ENCODE measurements at places on chromosomes 3 and 15.

DNA sequence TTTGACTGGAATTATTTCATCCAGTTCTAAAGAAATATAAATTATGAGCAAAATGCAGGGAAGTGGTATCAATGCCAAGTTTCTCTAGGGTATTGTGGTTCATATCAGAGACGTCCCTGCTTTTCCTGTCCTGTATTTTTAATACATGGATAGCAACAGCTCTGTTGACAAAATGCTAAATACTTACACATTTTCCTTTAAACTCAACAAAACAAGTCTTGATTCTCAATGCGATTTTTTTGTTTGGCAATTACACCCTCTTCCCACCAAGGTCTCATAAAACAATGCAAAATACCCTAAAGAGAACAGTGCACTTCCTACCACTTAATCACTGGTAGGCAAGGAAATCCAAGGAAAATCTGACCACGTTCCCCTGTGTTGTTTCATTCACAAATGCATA, 120.0 kb downstream of the DUT start:
- no peak for DNase-seq

DNA sequence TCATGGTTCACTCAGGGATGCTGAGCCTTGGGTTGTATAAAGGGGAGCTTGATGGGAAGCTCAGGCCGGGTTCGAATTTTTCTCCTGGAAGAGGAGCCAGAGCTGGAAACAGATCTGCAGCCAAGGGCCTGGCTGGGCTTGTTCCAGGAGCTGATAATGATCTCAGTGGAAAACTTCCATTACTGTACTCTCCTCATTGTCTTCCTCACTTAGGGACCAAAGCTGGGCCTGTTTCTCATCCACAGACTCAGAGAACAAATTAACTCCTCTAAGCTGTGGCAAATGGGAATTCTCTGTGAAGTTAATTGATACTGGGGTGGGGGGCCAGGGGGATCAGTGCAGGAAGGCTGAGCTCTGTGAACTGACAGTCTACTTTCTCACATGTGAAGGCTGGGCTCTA, 92.0 kb downstream of the PRICKLE2 start:
- DNase-seq, result no peak

DNA sequence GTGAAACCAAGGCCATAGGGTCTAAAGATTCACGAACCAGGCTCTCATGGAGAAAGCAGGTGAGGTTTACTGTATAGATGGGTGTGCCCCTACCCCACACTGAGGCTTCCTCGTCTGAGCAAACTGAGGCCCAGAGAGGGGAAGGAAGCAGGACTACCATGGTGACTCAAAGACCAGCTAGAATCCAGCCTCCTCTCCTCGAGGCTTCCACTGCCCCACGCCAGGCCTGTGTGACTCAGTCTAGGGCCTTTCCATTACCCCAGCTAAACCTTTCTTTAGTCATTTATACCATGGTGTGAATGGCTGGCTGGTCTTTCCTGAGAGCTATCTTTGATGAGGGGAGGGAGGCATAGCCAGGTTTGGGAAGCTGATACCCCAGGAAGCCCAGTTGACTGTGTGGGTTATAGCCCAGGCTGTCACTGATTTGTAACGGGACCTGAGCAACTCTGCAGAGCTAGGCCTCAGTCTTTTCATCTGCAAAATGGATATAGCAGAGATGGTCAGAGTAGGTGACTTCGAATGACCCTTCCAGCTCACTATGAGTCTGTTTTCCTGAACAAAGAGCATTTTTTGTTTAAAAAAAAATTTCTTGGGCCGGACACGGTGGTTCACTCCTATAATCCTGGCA, 3.0 kb upstream of the RHO start:
- DNase-seq, result no peak

- no peak for DNase-seq
Observed at GRCh38 chr15:94239474-94239873, 8.1 kb downstream of the MCTP2 start.

GRCh38 chr15:66964111-66964738, 101.2 kb upstream of the SMAD3 start:
- DNase-seq, result no peak

GRCh38 chr3:8327739-8328138, 173.9 kb upstream of the LMCD1 start:
- no peak for DNase-seq

DNA sequence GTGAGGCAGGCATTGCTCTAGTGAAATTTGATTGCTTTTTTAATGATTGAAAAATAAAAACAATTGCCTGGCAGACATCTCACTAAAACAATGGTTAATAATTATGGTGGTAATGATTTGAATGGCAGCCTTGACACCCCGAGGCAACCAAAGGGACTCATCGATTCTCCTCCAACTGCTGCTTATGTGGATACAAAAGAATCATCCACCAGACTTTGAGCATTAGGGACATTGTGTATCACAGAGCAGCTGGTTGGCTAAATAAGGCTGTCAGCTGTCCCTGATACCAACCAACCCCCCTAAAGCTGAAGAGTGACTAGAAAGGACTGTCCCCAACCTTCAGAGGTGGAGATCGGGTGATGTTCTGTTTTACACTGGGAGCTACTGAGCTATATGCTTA, 1.7 kb upstream of the CD47 start:
- DNase-seq, result no peak

- DNase-seq, result no peak
Observed at GRCh38 chr15:68764090-68764489, 56.6 kb downstream of the ANP32A start.

DNA sequence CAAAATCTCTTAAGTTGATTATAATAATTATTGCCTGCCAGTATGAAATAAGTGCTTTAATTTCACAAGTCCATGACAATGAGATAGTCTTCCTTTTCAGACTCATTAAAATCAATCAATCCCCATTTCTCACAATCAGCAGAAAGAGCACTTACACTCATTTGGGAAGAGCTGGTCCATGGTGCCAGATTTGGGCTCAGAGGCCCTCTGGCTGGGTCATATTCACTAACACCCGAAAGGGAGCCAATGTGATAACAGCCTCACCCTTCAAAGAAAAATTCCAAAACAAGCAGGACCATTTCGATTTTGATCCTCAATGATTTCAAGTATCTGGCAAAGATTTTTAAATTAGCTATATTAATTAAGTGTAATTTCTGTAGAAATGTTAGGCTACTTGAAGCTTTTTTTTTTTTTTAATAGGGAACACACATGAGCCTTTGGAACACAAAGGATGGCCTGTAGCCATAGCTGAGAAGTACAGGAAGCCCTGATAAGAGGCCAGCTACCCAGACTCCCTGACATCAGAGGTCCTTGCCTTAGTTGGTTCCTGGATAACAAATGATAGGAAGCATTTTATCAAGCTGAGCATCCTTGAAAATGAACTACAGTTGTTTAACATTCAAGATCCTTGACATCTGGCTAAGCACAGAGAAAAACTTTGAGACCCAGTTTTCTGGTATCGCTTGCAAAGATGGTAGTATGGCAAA, 17.1 kb downstream of the MCF2L2 start:
- DNase-seq, result no peak

DNA sequence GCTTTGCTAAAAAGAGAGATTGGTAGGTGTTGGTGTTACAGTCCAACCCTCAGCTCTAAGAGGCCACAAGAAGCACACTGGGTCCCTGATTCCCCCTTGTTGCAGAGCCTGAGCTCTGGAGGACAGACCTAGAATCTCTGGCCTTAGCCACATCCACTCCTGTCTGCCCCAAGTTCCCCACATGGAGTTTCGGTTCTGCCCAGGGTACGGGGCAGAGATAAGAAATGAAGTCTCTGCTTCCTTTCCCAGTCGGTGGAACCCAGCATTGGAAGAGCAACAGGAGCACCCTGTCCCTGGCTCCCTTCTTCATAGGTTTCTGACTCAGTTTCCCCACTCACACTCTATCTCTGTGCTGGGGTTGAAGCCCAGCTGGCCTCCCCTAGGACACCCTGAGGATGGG, 13.2 kb downstream of the PRR23E start:
- DNase-seq, result no peak

- DNase-seq, result no peak
Observed at GRCh38 chr3:13016083-13016720, 57.0 kb downstream of the IQSEC1 start.

DNA sequence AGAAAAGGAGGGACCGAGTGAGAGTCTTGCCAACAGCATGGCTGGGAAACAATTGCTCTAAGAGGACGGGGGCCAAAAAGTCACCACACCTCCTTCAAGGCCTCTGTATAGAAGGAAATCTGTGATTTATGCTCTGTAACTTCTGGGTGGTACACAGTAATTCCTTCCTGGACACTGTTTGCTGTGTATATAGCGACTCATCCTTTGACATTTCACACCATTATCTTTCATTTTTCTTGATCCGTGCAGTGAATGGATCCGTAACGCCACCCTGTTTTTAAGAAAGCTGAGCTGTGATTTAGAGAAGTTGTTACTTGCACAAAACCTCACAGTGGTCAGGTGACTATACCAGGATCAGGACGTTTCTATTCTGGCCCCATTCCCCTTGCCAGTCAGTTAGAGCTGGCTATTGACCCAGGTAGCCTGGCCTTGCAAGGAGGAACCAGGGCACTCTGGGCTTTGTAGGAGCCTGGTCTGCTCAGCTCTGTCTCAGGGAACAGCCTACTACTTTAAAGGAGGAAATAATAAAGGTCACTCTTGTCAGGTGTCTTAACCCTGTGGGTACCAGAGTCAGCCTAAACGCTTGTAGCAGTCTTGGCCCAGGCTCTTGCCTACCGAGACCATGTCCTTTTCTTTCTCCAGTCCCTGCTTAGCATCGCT, 86.5 kb upstream of the MYZAP start:
- no peak for DNase-seq

DNA sequence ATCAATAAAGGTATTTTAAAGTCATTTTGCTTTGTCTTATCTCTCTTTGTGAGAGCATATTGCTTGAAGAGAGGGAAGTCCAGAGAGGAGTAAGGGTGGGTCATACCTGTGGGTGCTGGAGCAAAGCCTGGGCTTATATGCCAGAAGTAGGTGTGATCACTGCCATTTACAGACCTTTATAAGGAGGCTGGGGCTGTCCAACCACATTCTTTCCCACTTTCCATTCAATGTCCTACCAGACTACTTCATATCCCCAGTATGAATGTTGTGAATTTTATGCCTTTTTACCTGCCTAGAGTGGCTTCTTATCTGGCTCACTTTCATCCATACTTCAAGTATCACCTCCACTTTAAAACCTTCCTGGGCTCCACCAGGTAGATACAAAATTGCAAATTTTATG, 39.4 kb upstream of the ST6GAL1 start:
- no peak for DNase-seq

DNA sequence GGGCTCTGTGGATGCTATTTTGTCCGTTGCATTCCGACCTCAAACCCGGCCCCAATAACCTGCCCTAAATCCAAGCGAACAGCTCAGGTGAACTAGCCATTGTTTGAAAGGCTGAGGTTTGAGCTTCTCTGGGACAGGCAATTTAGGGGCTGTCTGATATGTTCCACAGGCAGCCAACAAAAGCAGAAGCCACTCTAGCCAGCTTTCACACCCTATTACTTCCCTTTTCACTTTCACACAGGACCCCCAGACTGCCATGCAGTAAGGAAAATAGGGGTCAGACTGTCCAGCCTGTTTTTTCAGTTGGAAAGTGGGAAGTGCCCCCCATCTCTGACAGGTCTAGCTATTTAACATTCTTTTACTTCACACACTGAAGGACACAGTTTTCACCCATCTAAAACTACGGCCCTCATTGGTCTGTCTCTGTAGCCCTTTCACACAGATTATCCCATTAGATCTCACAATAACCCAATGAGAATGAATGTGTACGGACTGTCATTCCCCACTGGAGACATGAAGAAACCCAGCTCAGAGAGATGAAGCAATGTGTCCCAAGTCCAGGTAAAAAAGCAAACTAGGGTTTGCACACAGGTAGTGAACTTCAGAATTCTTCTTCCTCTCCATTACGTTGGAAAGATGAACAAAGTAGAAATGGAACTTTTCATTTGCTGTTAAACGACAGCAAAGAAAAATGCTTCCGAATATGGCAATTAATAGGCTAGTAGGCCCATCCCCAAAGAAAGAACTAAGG, 1.9 kb downstream of the CCDC12 start:
- no peak for DNase-seq

DNA sequence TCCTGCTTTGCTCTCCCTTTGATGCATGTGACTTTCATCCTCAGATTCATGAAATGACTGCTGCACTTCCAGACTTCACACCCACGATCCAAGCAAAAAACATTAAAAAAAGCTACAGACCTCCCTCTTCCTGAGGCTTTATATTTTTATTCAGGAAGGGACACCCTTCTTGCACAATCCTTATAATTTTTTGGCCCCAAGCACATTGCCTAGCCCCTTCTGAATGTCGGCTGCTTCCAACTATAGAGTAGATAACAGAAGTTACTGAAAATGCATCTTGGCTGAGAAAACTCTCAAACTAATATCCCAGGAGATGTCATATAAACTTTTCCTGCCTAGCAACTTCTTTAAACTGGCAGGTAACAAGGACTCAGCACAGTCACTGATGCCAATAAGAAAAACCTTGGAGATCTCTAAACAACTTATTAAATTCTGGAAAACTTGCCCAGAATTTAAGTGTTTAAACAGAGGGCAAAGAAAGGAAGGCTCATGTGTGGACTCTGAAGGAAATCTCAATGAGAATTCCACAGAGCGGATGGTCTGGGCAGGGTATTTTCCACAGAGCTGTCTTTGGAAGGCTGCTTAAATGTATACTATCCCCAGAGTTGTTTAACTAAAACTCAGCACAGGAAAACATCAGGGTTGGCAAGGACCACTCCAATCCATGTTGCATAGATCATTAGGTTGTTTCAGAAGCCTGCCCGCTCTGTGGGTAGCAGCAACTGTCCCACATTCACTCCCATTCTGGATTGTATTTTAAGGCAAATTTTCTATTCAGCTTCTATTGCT, 746.8 kb upstream of the LMCD1 start:
- DNase-seq, result no peak

GRCh38 chr3:151393941-151394340, 9.4 kb upstream of the P2RY12 start:
- no peak for DNase-seq

DNA sequence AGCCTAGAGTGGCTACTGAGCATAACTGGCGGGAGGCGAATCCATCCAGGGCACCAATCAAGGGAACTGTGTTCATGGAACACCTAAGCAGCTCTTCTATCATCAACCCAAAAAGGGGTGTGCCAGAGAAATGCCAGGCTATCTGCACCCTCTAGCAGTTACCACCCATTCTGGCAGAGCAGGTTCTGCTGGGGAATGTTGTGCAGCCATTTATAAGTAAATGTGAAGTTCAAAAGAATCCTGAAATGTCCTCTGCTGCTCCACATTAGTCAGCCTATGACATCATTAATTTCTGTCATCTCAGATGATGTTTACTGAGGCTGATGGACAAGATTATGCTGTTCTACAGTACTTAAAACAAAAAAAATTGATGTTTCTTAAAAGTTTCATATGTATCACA, 7.7 kb downstream of the SKIC8 start:
- DNase-seq, result no peak

- DNase-seq, result no peak
Observed at GRCh38 chr3:69239063-69239462, 116.7 kb upstream of the LMOD3 start.

DNA sequence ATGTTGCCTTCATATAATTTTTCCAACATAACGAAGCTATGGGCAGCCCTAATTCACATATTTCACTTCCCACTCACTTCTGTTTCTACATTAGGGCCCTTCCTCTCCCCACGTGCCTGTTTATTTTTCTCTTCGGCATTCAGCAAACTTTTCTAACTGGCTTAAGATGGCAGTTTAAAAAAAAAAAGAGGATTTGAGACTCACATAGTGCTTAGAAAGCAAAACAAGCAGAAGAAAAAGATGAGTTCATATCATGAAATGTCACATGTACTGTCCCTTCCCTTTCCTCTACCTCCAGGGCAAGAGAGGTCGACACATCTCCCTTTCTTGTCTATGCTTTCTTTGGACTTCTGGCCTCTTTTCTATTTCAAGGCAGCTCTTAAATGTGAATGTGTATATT, 30.6 kb downstream of the SLC49A4 start:
- no peak for DNase-seq

GRCh38 chr15:98876451-98877369, 130.9 kb downstream of the PGPEP1L start:
- DNase-seq, result no peak
